Activated naive CD4-positive, alpha-beta T cell treated with anti-CD3 and anti-CD28 coated beads for 36 hours (primary cell): ENCODE measurements at places on chromosomes 7 and 10. TPM values are rescaled to one million over a fixed set of nuclear protein-coding genes. Genes with fewer than 3 reads are reported as not detected.

GRCh38 chr10:22344781-22345300, 455 bp upstream of the SPAG6 start:
- no peak for DNase-seq

GRCh38 chr10:97207756-97208346, 22.1 kb upstream of the SLIT1 start:
- DNase-seq: no peak

DNA sequence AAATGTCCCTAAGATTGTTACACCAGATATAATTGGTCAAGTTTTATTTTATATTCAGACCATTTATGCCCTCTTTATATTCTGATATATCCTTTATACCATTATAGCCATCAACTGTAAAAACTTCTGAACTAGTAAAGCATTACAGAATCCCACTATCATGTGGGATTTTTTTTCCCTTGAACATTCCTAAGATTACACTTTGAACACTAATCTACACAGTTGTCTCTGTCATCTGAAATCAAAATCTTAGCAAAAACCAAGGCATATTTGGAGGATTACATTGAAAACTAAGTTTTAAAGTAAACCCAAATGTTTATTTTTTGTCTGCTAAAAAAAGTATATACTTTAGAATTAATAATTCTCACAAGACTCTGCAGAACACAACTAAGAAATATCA, 116.2 kb upstream of the GPR22 start:
- DNase-seq: no peak

DNA sequence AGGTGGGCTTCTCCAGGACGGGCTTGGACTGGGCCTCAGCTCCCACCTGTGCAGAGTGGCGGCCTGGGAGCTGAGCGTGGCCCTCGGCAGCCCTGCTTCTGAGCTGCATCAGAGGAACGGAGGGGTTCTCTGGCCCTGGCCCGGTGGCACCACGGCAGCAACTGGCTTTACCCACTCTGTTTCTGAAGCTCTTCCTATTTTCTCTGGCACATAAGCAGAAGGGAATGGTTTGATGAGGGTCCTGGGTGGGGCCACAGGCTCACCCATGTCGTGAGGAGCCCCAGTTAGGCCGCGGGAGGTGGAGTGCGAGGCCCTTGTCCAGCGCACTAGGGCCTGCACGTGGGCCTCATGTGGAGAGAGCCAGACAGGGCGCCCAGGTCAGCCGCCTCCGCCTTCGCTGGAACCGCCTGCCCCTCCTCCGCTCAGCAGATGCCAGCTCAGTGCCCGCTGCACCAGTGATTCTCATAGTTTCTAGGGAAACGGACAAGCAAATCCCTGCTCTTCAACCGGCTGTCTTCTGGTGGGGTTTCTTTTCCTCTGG, 284.0 kb downstream of the CELF2 start:
- no peak for DNase-seq

GRCh38 chr10:104254493-104255310, at the start of gene GSTO1:
Gene GSTO1, plus strand, starts transcription at chr10:104254892. Its CDS starts 37 bp downstream, at chr10:104254929.
- peak; percentile 72 for DNase-seq

GRCh38 chr10:35194906-35195305, 68.3 kb downstream of the CREM start:
- peak; percentile 67 for DNase-seq

DNA sequence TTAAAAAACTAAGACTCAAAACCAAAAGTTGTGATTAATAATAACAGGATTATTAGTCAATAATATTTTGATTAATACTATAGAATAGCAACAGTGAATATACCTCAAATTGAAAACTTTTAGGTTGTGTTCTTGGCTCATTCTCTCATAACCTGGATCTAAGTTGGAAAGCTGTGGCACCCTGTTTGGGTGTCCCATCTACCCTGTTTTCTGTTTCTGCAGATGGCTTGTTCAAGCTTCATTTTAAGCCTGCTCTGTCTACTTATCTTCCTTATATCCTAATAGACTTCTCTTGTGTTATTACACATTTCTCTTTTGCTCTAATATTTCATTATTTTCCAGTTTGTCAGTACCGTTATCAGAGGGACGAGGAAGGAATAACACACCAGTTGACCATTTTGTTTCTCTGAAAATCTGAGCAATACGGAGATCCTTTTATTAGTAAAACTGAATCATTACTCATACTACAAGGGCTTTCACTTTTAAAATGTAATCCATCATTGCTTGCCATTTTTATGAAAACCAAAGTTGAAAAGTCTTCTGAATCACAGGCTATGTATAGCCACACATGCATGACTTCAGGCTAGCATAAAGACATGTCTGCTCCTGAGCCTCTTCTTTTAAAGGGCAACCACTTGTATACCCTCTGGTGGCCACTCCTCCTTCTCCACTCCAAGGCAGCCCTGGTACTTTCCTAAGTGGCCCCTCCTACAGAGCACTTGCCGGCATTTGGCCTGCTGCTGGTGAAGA, 22.3 kb downstream of the COX15 start:
- peak; percentile 11 for DNase-seq

DNA sequence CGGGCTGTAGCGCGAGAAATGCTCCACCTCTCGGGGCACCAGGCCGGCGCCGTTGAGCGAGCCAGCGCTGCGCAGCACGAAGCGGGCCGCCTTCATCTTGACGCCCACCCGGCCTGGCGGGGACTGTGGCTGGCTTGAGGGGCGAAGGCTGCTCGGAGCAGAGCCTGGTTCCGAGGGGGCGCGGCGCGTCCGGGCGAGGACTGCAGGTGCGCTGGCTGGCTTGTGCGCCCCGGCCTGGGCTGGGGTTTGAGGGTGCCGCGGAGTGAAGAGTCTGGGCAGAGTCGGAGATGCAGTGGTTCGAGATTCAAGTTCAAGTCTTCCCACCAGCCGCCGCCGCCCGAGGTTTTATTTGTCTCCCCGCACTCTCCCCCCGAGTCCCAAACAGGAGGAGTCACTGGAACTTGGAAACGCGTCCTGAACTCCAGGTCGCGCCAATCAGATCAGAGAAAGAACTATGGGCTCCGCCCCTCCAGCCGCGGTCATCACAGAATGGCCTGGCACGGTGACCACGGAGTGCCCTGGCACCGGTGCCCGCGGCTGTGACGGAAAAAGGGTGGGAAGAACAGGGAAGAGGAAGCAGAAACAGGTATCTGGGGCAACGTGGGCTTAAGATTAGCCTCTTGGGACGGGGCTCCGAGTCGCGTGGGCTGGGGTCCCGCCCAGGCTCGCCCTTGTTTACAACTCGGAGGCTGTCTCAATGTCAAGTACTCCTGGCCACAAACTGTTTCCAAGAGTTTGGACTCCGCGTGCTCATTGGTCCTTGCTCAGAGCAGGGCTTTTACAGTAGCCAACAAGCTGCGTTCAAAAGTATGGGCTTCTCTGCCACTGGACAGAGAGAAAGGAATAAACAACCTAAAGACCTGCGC, at the start of gene PDK4:
TSS of gene PDK4 (minus strand) at position 319 of the 866 bp plus-strand sequence. CDS start at position 96, 223 bp downstream.
- no peak for DNase-seq

GRCh38 chr7:28607855-28608193, 195.5 kb downstream of the CREB5 start:
- DNase-seq: no peak

DNA sequence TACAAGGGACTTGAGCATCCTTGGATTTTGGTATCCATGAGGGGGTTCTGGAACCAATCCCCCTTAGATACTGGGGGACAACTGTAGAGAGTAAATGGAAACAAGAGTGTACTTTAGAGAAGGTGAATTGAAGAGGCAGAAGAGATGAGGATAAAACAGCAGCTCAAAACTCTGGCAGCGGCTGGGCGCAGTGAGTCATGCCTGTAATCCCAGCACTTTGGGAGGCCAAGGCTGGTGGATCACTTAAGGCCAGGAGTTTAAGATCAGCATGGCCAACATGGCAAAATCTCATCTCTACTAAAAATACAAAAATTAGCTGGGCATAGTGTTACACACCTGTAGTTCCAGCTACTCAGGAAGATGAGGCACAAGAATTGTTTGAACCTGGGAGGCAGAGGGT, 218.7 kb downstream of the GALNT17 start:
- no peak for DNase-seq

Gene SEC61G
- 121 TPM for total RNA-seq

DNA sequence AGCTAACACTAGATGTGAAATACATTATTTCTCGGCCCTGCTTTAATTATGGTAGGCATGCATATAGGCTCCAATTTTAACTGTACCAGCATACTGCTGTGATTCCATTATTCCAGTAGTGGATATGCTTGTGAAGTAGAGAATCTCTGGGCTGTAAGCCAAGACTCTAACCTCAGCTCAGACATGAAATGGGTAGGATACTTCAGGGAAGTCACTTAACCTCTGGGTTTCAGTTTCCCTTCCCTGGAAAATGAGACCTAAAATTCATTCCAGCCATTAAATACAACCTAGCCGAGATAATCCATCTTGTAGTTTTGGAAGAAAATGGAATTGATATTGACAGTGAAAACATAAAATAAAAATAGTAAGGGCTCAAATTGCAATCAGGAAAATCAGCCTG, 59.6 kb upstream of the TRIL start:
- DNase-seq: no peak

DNA sequence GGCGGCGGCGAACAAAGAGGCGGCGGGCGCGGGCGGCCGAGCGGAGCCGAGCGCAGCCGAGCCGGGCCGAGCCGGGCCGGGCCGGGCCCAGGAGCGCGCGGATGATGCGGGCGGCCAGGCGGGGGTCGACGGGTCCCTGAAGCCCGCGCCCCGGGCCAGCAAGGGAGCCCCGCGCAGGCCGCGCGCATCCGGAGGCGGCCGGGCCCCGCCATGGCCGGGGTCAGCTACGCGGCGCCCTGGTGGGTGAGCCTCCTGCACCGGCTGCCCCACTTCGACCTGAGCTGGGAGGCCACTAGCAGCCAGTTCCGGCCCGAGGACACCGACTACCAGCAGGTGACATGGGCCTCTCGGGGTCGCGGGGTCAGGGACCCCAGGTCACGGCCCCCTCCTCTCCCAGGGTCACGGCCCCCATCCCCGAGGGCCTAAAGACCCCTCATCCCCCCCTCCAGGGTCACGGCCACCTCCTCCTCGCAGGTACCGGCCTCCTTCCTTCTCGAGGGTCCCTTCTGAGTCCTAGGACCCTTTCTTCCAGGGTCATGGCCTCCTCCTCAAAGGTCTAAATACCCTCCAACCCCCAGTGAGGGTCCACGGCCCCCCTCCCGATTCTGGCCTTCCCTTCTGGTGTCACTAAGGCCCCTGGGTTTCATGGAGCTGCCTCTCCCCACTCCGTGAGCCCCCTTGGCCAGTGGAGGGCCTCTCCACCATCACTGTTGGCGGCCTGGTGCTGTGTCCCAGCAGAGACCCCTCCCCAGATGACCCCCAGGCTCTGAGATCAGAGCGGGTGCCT, at the start of gene TTYH3:
TSS of gene TTYH3 (plus strand) at position 41 of the 787 bp plus-strand sequence. CDS start at position 211, 170 bp downstream.
- peak; percentile 35 for DNase-seq

DNA sequence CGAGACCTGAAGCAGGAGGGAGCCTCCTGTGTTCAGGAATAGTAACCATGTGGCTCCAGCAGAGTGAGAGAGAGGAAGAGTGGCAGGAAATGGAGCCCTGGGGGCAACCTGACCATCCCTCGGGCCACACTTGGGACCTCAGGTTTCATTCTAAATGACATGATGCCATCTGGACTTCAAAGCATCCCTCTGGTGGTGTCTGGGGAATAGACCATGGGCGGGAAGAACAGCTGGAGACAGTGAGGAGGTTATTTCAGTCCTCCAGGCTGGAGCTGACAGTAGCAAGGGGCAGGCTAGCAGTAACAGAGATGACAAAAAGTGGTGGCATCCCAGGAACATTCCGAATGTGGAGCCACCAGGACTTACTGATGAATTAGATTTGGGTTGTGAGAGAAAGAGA, 44.8 kb downstream of the AKR1B1 start:
- no peak for DNase-seq

Gene SPDYE1
- total RNA-seq: not detected

GRCh38 chr10:28679581-28680357, 2.4 kb downstream of the BAMBI start:
- no peak for DNase-seq

Gene NXPH1
- not detected for total RNA-seq

DNA sequence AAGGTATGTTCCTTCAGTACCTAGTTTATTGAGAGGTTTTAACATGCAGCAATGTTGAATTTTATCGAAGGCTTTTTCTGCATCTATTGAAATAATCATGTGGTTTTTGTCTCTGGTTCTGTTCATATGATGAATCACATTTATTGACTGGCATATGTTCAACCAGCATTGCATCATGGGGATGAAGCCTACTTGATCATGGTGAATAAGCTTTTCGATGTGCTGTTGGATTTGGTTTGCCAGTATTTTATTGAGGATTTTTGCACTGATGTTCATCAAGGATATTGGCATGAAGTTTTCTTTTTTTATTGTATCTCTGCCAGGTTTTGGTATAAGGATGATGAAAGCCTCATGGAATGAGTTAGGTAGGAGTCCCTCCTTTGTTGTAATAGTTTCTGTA, 204.0 kb upstream of the GNAI1 start:
- DNase-seq: no peak

GRCh38 chr7:118289476-118289875, 65.0 kb downstream of the ANKRD7 start:
- no peak for DNase-seq

DNA sequence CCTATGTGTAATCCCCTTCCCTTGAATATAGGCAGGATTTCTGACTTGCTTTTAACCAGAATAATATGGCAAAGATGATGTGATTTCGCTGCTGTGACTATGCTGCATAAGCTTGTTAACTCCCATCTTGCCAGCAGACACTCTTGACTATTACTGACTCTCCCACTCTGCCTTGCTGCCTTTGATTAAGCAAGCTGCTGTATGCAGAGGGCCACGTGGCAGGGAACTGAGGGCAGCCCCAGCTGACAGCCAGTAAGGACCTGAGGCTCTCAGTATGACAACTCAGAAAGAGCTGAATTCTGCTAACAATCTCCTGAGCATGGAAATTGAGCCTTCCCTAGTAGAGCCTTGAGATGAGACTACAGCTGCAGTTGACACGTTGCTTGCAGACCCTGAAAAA, 279.4 kb upstream of the CACNA2D1 start:
- DNase-seq: no peak

Gene OPN4
- total RNA-seq: not detected

- DNase-seq: no peak
Measured at GRCh38 chr7:106563466-106564150, 97.3 kb downstream of the CCDC71L start.

GRCh38 chr10:127952918-127953317, 46.0 kb downstream of the PTPRE start:
- DNase-seq: no peak

DNA sequence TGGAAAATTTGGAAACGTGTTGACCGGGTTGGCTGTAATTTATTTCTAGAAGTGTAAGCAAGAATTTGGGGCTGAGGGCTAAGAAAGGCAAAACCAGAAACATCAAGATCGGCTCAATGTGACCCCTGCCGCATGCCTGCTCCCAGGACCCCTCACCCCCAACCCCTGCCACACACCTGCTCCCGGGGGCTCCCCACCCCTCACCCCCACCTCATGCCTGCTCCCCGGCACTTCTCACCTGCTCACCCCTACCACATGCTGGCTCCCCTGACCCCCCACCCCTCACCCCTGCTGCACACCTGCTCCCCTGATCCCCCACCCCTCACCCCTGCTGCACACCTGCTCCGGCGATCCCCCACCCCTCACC, 19.0 kb upstream of the CFAP46 start:
- no peak for DNase-seq

Gene STEAP1B
- 0.19 TPM for total RNA-seq

DNA sequence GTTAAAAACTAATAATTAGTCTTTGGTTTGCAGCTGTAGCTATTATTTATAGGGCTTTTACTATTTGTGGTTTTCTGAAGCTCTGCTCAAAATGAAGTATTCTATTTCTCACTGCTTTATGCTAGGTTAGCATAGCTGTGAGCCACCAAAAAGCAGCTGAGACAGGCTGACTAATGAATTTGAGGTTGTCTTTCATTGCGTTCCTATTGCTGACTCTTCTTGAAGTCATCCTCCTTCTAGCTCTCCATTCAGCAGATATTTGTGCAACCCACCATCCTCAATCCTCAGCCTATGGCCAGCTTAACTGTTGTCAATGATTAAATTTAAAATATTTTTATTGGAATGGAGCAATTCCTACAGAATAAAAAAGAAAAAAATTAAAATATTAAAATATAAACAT, 2.1 kb upstream of the RALA start:
- no peak for DNase-seq

Gene PTCD1
- 3.5 TPM for total RNA-seq
